ENCODE measurements at places on chromosomes 13 and 19. TPM values are rescaled to one million over a fixed set of nuclear protein-coding genes. Genes with fewer than 3 reads are reported as not detected.
A peak's percentile ranks its signal among the peaks of the same experiment; 100 is the strongest.

GRCh38 chr13:83798731-83799130 is 83.5 kb downstream of the SLITRK1 start:
- H3K27ac ChIP-seq, result no peak overlapping the region
- H3K4me3 ChIP-seq, result no peak overlapping the region
- no peaks in the 10 kb centered on the region for H3K36me3 ChIP-seq
- H3K27me3 ChIP-seq, result no peaks in the 10 kb centered on the region

GRCh38 chr13:37382146-37382545 is 216.4 kb downstream of the POSTN start:
- H3K27ac ChIP-seq, result no peak overlapping the region
- H3K4me1 ChIP-seq, result no peaks in the 10 kb centered on the region
- H3K36me3 ChIP-seq, result no peaks in the 10 kb centered on the region

GRCh38 chr19:18390065-18390907 is 4.3 kb downstream of the GDF15 start:
- H3K27ac ChIP-seq, result no peak overlapping the region
- H3K4me1 ChIP-seq, result no peaks in the 10 kb centered on the region
- H3K27me3 ChIP-seq, result peaks cover 22% of the 10 kb centered on the region
- DNase-seq, result no peak
- H3K36me3 ChIP-seq, result no peaks in the 10 kb centered on the region

DNA sequence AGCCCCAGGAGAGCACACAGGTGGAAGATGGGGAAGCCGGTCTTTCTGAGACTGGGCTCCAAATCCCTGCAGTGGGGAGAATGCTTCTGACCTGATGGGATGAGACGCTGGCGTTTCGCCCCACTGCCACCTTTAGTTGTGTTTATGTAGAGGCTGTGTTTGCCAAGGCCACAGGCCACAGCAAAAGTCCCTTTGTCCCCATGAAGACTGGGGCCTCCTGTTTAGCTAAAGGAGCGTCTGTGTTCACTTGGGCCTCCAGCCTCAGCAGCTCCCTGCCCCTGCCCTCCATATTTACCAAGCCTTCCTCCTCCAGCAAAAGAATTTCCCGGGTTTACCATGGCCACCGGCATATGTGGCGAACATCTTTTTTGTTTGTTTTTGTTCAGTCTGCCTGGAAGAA is 10.4 kb upstream of the KLK14 start:
- no peaks in the 10 kb centered on the region for H3K27me3 ChIP-seq
- H3K4me3 ChIP-seq, result no peak overlapping the region
- DNase-seq, result no peak
- H3K27ac ChIP-seq, result no peak overlapping the region
- no peaks in the 10 kb centered on the region for H3K36me3 ChIP-seq
- H3K4me1 ChIP-seq, result peaks cover 8% of the 10 kb centered on the region

GRCh38 chr19:36160821-36161596 is 8.8 kb upstream of the COX7A1 start:
- no peak for DNase-seq
- H3K4me3 ChIP-seq, result no peak overlapping the region
- H3K27ac ChIP-seq, result no peak overlapping the region
- no peaks in the 10 kb centered on the region for H3K4me1 ChIP-seq
- H3K27me3 ChIP-seq, result no peaks in the 10 kb centered on the region

- no peak within 1 kb of the TSS for H3K4me3 ChIP-seq
- H3K27me3 ChIP-seq, result peaks cover 10% of the 10 kb centered on the region
- H3K27ac ChIP-seq, result no peak within 1 kb of the TSS
- H3K4me1 ChIP-seq, result no peaks in the 10 kb centered on the region
- H3K36me3 ChIP-seq, result no peaks in the 10 kb centered on the region
Measured at GRCh38 chr13:43786766-43787517, at the start of gene ENOX1. Gene ENOX1 (minus strand): TSS chr13:43786972.

GRCh38 chr13:73803997-73804396 is 330.2 kb downstream of the KLF12 start:
- no peaks in the 10 kb centered on the region for H3K36me3 ChIP-seq
- no peaks in the 10 kb centered on the region for H3K27me3 ChIP-seq
- no peak for DNase-seq
- no peak overlapping the region for H3K4me3 ChIP-seq

DNA sequence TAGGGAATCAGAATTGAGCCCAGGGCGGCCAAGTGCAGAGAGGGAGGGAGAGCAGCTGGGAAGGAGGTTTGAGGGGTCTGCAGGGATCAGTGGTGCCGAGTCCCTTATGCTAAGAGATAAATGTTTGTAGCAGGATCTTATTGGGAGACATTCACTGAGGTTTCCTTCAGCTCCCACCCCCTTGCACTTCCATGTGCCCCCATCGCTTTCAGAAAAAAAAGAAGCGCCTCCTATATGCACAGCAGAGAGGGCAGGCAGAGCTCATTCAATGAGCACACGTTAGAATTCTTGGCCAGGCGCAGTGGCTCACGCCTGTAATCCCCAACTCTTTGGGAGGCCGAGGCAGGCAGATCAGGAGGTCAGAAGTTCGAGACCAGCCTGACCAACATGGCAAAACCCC is 28.0 kb downstream of the CYP4F2 start:
- no peaks in the 10 kb centered on the region for H3K27me3 ChIP-seq
- no peaks in the 10 kb centered on the region for H3K36me3 ChIP-seq
- H3K4me1 ChIP-seq, result peaks cover 10% of the 10 kb centered on the region
- no peak overlapping the region for H3K4me3 ChIP-seq
- no peak for DNase-seq
- H3K27ac ChIP-seq, result no peak overlapping the region

DNA sequence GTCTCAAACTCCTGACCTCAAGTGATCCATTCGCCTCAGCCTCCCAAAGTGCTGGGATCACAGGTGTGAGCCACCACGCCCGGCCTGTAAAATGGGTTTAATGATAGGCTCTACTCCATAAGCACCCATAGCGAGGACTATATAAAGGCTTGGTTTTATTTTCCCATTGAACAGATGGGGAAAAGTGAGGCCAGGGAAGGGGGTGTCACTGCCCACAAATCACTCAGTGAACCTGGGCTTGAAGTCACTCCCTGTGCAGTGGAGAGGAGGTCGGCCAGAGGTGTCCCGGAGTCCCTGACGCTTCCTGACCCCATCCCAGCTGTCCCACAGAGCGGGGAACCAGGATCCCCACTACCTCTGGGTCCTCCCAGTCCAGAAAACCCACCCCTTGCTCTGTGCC is 14.9 kb downstream of the TLE2 start:
- H3K27ac ChIP-seq, result no peak overlapping the region
- no peak overlapping the region for H3K4me3 ChIP-seq
- H3K4me1 ChIP-seq, result no peaks in the 10 kb centered on the region
- no peaks in the 10 kb centered on the region for H3K36me3 ChIP-seq

DNA sequence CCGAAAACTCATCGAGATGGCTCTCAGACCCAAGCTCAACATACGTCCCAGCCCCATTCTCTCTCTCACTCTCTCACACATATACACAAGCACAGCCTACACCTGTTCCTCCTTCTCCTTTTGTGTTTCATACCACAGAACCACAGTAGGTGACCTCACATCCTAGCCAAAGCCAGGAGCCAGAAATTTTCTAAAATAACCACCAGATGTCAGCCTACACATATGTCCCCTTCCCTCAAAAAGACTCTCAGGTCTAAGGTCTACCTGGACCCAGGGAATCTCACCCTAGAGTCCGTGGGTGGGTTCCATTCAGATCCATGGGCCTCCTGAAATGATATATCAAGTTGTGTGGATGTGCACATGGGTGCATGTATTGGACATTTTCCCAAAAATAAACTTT is 104.2 kb upstream of the IPO5 start:
- DNase-seq, result no peak
- H3K36me3 ChIP-seq, result no peaks in the 10 kb centered on the region
- H3K27me3 ChIP-seq, result no peaks in the 10 kb centered on the region
- H3K4me3 ChIP-seq, result no peak overlapping the region
- H3K27ac ChIP-seq, result no peak overlapping the region
- H3K4me1 ChIP-seq, result no peaks in the 10 kb centered on the region

- no peaks in the 10 kb centered on the region for H3K36me3 ChIP-seq
- H3K4me3 ChIP-seq, result no peak overlapping the region
- no peak for DNase-seq
- no peaks in the 10 kb centered on the region for H3K27me3 ChIP-seq
- H3K4me1 ChIP-seq, result peaks cover 21% of the 10 kb centered on the region
Measured at GRCh38 chr19:39670998-39671397, 15.3 kb downstream of the LGALS16 start.

DNA sequence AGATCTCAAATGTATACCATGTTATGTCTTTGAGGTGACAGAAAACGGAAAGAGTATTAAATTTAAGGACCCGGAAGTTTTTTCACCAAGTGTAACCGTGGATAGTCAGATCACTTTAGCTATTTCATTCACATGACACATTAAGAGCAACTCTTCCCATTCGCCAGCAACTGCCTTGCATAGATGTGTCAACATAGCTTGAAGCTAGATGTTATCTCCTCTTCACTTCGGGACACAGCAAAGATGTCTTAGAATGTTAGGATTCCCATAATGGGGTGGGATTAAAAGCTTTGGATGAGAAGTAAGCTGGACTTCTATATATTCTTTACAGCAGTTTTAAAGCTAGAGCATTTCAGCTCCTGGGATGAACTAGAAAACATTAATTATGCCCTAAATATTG is 1135.9 kb upstream of the PCDH20 start:
- no peaks in the 10 kb centered on the region for H3K36me3 ChIP-seq
- no peak for DNase-seq
- no peaks in the 10 kb centered on the region for H3K27me3 ChIP-seq
- no peaks in the 10 kb centered on the region for H3K4me1 ChIP-seq
- H3K4me3 ChIP-seq, result no peak overlapping the region
- H3K27ac ChIP-seq, result no peak overlapping the region

GRCh38 chr13:99320693-99321481 is 13.7 kb upstream of the GPR183 start:
- no peak overlapping the region for H3K27ac ChIP-seq
- H3K27me3 ChIP-seq, result no peaks in the 10 kb centered on the region
- peaks cover 84% of the 10 kb centered on the region for H3K4me1 ChIP-seq

DNA sequence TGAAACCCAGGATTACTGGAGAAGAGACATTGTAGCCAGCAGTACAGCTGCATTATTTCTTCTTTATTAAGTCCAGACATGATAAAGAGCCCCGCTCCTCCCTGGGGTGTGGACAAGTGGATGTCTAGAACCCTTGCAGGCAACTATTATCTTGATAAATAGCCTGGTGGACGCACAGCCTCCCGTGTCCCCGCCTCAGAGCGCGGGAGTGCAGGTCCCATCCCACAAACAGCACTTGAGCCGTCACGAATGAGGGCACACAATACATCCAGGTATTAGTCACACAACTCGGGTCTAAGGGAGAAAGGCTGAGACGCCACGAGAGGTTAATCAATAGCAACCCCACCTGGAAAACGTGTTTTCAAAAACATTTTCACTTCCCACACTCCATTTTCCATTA is 213.2 kb upstream of the SOX1 start:
- H3K4me1 ChIP-seq, result no peaks in the 10 kb centered on the region
- DNase-seq, result no peak
- peaks cover 3% of the 10 kb centered on the region for H3K27me3 ChIP-seq

- peak overlapping the region; percentile 72 for H3K4me3 ChIP-seq
- no peak for DNase-seq
- H3K4me1 ChIP-seq, result peaks cover 32% of the 10 kb centered on the region
- no peaks in the 10 kb centered on the region for H3K27me3 ChIP-seq
Measured at GRCh38 chr19:10501971-10502523, 1.1 kb downstream of the KEAP1 start.

DNA sequence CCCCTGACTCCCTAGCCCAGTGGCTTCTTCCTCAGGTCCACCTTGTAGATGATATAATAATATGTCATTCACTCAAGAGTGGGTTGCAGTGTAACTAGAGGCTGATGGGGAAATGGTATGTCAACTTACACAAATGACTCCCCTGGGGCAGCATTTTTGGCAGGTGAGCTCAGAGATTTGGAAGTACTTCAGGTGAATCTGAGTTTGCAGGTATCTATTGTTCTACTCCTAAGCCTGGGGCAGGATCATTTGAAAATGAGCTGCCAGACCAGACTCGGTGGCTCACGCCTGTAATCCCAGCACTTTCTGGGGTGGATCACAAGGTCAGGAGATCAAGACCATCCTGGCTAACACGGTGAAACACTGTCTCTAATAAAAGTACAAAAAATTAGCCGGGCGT is 11.6 kb upstream of the CNMD start:
- no peaks in the 10 kb centered on the region for H3K27me3 ChIP-seq
- DNase-seq, result no peak
- H3K4me3 ChIP-seq, result no peak overlapping the region
- no peaks in the 10 kb centered on the region for H3K4me1 ChIP-seq
- H3K27ac ChIP-seq, result no peak overlapping the region

DNA sequence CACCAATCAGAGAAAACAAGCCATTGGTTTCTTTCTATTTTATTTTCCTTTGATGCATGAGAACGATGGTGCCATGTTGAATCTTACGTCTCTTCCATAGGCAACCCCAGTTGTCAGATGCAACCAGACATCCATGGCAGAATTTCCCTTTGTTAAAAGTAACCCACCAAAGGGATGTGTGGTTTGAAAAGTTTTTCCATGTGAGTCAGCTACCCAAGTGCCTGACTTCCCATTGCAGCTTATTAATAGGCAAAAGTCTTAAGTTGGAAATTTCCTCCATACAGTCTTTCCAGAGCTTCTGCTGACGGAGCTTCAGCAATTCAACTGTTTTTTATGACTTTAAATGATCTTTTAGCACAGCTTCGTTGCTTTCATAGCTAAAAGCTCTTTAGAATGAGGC is 73.8 kb upstream of the FAM216B start:
- H3K4me1 ChIP-seq, result no peaks in the 10 kb centered on the region
- no peaks in the 10 kb centered on the region for H3K27me3 ChIP-seq
- H3K36me3 ChIP-seq, result no peaks in the 10 kb centered on the region

DNA sequence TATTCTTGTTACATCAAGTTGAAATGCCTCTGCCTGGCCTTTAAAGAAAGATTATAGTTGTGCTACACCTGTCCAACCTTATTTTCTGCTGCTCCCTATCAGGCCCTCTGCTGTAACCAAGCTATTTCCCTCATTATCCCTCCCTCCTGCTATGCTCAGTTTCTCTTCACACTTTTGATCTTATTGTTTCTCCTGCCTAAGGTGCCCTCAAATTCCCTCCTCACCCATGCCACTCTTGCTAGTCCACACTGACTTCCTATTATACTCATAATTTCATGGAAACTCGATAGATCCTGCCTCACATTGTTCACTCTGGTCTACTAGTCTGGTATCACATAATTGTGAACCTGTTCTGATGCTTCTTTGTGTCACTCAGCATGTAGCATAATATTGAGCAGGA is 19.4 kb upstream of the ESD start:
- DNase-seq, result no peak
- no peaks in the 10 kb centered on the region for H3K4me1 ChIP-seq
- H3K27ac ChIP-seq, result no peak overlapping the region
- no peaks in the 10 kb centered on the region for H3K36me3 ChIP-seq
- H3K27me3 ChIP-seq, result no peaks in the 10 kb centered on the region

- H3K27me3 ChIP-seq, result peaks cover 15% of the 10 kb centered on the region
- H3K4me3 ChIP-seq, result peak overlapping the region; percentile 63
- no peaks in the 10 kb centered on the region for H3K36me3 ChIP-seq
- DNase-seq, result peak; percentile 31
- peaks cover 8% of the 10 kb centered on the region for H3K4me1 ChIP-seq
Measured at GRCh38 chr13:20127562-20128458, 33.0 kb downstream of the GJA3 start.

Gene RAB3A
- 0.59 TPM for polyA plus RNA-seq

Gene TEX26
- polyA plus RNA-seq, result not detected

Gene NCR1
- 2.8 TPM for polyA plus RNA-seq

Gene ZNF473
- 4.5 TPM for polyA plus RNA-seq

Gene ADGRE3
- 0.17 TPM for polyA plus RNA-seq

Gene GPR12
- polyA plus RNA-seq, result not detected

Gene KLK11
- polyA plus RNA-seq, result not detected

Gene WDR88
- polyA plus RNA-seq, result 0.25 TPM

Measured in CD8-positive, alpha-beta memory T cell (primary cell).